ENCODE measurements at places on chromosomes 11 and 22.
A peak's percentile ranks its signal among the peaks of the same experiment; 100 is the strongest.

DNA sequence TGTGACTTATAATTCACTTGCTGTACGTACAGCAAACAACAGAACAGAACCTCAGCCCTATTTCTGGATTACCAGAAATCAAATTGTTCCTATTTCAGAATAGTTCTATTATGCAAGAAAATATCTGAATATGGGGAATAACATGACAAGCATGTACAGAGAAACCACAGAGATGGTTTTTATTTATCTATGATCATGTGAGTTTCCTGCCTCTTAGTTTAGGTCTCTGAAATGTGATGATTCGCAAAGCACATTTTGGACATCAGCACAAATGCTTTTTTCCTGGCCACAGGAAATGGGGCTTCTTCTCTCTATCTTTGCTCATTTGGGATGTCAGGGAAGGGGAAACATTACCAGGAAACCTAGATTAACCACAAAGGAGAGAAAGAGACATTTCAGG is 266.7 kb upstream of the CTSC start:
- no peak for DNase-seq

- no peak for DNase-seq
These were observed 51.1 kb downstream of the COMMD9 start for GRCh38 chr11:36238036-36238631.

GRCh38 chr22:27475548-27475897 is 326.0 kb downstream of the MN1 start:
- no peak for DNase-seq

GRCh38 chr11:119378851-119379465 is 2.5 kb downstream of the USP2 start:
- DNase-seq = no peak

DNA sequence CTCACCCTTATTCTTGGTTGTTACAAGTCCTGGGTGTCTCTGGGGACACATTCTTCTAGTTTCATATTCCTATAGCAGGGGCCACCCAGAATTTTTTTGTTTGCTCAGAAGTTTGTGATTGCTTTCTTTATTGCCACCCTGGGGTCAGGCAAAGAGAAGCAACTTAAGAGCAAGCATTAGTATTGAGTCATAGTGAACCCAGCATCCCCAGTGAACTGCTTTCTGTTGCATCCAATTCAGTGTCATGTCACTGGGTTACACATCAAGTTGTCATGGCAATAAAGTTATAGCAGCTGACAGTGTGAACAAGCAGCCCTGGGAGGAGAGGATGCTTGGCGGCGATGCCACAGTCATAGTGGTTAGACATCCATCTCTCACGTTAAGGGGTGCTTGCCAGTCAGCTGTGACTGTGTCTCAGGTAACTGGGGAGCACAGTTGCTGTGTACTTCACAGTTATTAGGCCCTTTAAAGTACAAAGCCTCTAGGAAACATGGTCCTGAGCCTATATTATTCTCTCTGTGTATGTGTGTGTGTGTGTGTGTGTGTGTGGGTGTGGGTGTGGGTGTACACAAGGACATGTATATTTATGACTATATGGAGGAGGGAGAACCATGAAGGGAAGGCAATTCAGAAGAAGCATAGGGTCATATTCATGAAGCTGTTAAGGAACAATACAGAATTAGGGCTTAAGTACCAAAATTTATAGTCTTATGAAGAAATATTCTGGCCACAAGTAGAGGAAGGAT is 52.5 kb downstream of the TRIM44 start:
- peak; percentile 8 for DNase-seq

GRCh38 chr22:37633089-37633624 is 6.3 kb upstream of the SH3BP1 start:
- no peak for DNase-seq

DNA sequence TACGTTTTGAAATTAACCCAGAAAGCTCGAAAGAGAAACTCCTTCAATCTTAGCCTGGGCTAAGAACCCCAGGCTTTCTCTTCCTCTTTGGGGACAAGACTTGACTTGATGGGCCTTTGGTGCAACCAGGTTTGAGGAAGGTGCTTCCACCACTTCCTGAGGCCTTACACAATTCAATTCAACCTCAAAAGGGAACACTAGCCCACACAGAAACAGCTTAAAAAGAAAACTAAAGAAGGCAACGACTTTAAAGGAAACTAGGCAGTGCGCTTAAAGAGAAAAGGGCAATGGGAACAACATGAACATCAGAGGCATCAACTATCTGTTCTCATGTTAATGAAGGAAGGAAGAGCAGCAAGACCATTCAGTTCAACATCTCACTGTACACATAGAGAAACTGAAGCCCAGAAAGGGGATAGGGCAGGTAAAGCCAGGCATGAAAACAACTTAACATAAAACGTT is 24.8 kb downstream of the PAK1 start:
- no peak for DNase-seq

DNA sequence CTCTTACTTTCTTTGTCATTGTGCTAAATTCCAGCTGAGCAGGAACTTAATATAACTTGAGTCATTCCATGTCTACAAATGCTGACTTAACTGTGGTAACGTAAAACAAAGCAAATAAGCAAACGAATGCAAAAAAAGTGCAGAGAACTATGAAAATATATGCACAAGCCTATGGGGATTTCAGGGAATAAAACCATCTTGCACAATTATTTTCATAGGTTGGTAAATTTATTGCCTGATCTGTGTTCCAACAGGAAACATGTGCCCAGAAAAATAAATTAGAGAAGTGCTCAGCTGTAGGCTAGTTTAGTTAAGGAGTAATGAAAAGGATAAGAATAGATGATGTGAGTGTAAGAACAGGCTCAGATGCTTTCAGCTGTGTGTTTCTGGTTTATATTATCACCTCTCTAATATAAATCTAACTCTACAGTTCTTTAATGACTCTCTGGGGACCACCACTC is 1169.3 kb downstream of the LRRC4C start:
- DNase-seq = no peak

GRCh38 chr11:112292785-112293407 is 32.2 kb upstream of the PLET1 start:
- peak; percentile 96 for DNase-seq

DNA sequence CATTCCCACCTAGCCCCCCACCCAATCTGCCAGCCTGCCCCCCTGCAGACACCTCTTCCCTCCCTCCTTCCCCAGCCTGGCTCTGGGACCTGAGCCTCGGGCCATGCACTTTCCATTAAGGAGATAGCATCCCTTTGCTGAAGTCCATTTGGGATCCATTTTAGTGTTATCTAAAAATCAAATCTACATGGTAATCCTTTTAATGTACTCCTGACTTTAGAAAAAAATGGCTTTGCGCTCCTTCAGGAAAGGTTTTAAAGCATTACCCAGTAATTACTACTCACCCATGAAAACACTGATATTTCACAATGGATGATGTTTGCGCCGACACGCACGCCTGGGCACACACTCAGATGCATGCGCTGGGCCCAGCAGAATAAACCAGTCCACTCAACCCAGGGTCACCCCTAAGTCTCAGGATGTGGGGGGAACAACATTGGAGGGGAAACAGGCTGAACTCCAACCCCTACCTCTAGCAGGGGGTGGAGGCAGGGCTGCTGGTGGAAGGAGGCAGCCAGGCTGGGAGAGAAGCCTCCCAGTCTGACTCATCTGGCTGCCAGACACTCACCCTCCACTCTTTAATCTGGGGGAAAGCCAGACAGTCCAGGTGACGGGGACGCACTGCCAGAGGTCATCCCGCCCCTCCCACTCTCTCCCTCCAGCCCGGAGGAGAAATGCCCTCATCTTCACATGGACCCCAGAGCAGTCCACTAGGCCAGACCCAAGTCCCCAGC is 29.8 kb downstream of the LMO1 start:
- DNase-seq = peak; percentile 53

- DNase-seq = no peak
These were observed 2.3 kb downstream of the ATM start for GRCh38 chr11:108224911-108225786.

DNA sequence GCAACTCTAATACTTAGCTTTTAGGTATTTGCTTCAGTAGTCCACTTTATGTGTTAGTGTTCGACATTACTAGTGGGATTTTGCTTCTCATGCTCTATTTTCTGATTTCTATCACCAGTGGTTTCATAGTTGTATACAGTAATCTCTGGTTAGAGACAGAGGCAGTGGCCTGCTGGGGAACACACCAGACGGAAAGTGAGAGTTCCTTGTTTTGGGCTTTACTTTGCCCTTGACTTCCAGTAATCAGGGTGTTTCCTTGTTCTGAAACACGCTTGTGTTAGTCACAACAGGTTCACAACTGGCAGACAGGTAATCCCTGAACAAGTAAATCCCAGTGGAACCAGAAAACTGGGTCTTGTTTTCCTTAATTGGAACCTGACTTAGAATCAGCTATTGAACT is 56.0 kb downstream of the PACS1 start:
- DNase-seq = no peak

DNA sequence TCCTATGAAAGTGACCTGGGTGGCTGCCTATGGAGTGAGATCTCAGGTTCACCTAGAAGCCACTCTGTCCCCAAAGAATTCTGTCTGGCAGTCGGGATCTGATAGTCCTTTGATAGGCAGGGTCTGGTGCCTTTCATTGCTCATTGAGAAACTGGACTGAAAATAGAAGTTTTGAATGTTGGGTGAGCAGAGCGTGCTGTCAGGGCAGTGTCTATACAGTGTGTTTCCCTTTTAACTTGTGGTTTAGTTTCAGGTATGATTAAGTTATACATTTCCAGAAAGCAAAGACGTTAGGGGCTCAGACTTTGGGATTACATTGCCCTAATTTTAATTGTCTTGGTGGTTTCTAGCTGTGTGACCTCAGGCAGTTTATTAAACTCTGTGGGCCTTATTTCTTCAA is 111.3 kb upstream of the PAX6 start:
- no peak for DNase-seq

DNA sequence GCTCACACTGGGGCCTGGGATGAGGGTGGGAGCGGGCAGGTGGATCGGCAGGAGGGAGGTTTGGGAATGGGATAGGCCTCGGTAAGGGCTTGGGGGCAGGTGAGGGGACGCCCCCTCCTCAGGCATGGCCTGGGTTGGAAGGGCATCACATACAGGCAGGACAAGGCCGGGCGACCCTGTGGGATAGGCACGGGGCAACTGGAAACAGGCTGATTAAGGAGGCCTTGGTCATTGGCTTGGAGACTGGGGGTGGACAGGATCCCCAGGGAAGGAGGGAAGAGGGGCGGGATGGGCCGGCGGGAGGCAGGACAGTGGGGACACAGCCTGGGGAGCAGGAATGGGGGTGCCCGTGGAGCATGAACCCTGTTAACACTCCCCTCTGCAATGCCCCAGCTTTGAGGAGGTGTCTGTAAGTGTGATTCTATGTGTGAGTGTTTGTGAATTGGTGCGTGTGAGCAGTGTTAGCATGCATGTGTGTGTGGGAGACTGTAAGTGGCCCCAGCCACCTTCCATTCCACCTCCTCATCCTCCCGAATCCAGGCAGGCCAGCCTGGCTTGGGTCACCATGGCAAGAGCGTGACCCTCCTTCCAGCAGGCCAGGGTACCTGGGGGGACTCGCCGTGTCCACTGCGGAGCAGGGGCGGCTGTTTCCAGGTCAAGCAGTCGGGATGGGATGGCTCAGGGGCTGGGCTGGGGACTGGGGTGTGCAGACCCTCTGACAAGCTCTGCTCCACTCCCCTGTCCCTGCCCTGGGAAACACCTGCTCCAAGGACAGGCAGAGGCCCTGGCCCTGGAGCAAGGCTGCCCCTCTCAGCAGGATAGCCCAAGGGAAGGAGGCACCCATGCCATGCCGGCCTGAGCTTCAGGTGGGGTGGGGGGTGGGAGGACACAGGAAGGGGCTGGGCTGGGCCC is 3.4 kb upstream of the PIM3 start:
- DNase-seq = no peak

GRCh38 chr11:84825106-84825660 is 802.0 kb downstream of the DLG2 start:
- DNase-seq = peak; percentile 38

GRCh38 chr22:31332010-31332409 is 14.1 kb downstream of the PATZ1 start:
- DNase-seq = no peak

- no peak for DNase-seq
These were observed at the start of gene MRGPRF for GRCh38 chr11:69013009-69013951. Gene MRGPRF, minus strand, starts transcription at chr11:69013246. Its CDS starts 3,345 bp downstream, at chr11:69009901.

- no peak for DNase-seq
These were observed 2.6 kb downstream of the AP1B1 start for GRCh38 chr22:29385748-29386147.

- no peak for DNase-seq
These were observed 43.6 kb downstream of the LRRC32 start for GRCh38 chr11:76626921-76627401.

DNA sequence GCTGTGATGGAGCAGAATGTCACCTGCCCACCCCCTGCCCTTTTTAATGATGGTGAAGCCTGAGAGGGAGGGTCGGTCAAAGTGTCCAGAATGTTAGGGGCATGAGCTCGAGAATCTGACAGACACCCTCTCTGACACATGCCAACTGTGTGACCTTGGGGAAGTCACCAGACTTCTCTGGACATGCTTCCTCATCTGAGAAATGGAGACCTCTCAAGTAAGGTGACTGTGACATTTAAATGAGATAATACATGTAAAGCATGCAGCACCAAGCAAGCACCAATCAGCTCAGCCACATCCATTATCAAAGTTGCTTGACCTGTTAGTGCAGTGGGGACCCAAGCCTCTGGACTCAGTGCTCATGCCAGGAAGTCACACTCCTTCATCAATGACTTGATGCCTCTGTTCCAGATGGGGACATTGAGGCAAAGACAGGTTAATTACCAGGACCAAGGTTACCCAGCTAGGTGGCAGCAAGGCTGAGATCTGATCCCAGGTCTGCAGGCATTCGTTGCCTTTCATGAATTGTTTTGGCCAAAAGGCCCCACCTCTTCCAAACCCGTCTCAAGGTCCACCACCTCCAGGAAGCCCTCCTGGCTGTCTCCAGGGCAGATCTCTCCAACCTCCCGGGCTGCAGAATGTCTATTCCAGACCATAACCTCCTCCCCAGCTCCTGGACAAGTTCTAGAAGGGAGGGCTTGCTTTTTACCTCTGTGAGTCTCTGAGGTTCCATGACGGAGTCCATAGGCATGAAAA is 38.8 kb upstream of the SYT7 start:
- no peak for DNase-seq

- DNase-seq = no peak
These were observed 108.3 kb upstream of the SESN3 start for GRCh38 chr11:95339086-95339901.

GRCh38 chr11:126467471-126467870 is 112.0 kb downstream of the ST3GAL4 start:
- DNase-seq = no peak

DNA sequence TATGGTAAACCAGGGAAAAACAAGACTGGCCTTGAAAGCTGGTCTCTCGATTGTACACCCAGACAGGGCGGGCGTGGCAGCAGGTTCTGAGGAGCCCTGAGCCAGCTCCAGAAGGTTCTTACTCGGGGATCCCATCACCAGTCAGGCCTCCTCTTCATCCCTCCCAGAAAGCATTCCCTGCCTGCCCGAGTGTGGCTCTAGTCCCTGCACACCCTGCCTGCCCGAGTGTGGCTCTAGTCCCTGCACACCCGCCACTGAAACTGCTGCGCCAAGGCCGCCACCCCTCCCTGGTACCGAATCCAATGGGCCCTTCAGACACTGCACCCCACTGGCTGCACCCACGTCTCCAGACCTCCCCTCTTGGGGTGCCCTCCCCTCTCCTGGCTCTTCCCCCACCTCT is 30.1 kb downstream of the KIAA0930 start:
- no peak for DNase-seq

GRCh38 chr11:10499452-10499851 is 41.5 kb downstream of the RNF141 start:
- no peak for DNase-seq

GRCh38 chr22:30284666-30285065 is 4.6 kb downstream of the CASTOR1 start:
- DNase-seq = no peak

- DNase-seq = no peak
These were observed 7.6 kb downstream of the YDJC start for GRCh38 chr22:21622011-21622918.

- no peak for DNase-seq
These were observed 1.3 kb downstream of the HPS5 start for GRCh38 chr11:18320617-18321016.
